ENCODE measurements at places on chromosomes 4 and X. TPM values are rescaled to one million over a fixed set of nuclear protein-coding genes. Genes with fewer than 3 reads are reported as not detected.

Gene XG
- total RNA-seq: 13.4 TPM

Gene MAGED1
- total RNA-seq: 210 TPM

Gene BMP3
- total RNA-seq: under 0.01 TPM

Gene PAGE1
- total RNA-seq: not detected

Gene KLB
- total RNA-seq: not detected

Gene ASMTL
- total RNA-seq: 18.7 TPM

Gene ETDA
- total RNA-seq: not detected

All from smooth muscle cell of trachea (primary cell).